A549 treated with RU486 at 1 μM for 4 hours (cell line): ENCODE measurements at places on chromosomes 13 and 19. TPM values are rescaled to one million over a fixed set of nuclear protein-coding genes. Genes with fewer than 3 reads are reported as not detected.

The SLC10A2 gene
- not detected in 5 replicates for total RNA-seq

The MBD3L3 gene
- total RNA-seq: not detected in 5 replicates

The NLRP12 gene
- 0.02 TPM in 1 of 5 replicates, not detected in the others for total RNA-seq

The ZNF714 gene
- total RNA-seq: 2.4 to 4.0 TPM (median 3.6 TPM) in 5 replicates

The GZMM gene
- 0.23 to 0.66 TPM (median 0.51 TPM) in 4 of 5 replicates, not detected in the other for total RNA-seq
